ENCODE measurements at places on chromosomes 3 and 15.

DNA sequence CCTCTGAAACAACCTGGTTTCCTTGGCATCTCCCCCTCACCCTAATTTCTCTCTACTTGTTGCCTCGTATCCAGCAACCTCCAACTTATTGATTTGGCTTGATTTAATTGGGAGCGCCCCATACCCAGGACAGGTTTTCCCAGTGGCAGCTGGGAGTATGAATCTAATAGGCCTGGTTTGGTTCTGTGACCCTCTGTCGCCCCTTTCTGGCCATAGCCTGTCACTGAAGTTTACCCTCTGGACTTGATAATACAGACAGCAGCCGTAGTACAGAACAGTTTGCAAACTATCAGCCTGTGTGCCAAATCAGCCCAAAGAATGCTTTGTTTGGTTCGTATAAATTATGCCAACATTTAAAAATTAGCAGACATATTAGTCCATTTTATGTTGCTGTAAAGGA lies 525.1 kb upstream of the GOLIM4 start:
- DNase-seq: peak; percentile 46

DNA sequence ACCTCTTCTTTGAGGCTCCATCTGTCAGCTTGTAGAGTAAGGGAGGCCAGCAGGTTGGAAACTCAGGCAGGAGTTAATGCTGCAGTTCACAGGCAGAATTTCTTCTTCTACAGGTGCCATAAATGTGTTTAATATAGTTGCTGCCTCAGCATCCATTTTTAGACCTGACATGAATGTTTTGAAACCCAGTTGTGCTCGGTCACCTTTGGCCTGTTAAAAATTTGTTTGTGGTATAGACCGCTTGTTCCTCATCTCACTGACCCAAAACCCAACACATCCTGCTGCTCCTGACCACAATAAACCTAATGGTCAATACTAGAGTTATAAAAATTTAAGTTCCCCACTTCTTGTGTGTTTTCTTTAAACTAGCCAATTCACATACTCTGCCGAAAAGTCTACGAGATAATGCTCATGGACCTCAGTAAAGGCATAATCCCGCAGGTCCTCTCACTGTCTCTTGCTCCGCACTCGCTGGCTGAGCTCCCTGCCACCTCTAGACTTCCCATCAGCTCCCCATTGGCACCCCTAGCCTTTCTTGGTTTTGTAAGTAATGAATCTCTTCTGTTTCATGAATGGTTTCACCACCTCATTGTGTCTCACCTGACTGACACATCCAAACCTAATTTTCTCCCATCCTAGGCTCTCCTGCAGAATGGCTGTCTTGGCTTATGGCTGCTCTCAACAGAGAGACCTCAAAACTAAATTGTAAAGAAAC lies 138.5 kb upstream of the STRIT1 start:
- peak; percentile 81 for DNase-seq

- no peak for DNase-seq
Measured at GRCh38 chr15:65328506-65329287, 24.2 kb downstream of the RNU5B-1 start.

DNA sequence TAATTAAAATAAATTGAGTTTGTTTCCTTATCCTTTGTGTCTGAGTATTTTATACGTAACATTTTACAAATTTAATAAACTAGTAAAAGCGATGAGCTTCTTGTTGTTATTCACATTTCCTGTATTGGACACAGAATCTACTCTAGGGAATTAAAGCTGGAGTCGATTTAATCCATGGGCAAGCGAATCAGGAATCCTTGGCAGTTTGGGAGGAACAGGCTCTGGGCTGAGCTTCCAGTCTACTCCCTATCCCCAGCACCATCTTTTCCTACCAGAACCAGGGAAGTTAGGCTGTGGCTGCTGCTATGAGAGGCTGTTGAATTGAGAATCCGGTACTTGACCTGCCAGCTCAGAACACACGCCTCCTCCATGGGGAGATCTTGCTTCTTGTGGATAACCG lies 437.3 kb upstream of the TPM1 start:
- no peak for DNase-seq

GRCh38 chr3:138434875-138435772 lies 708 bp downstream of the ESYT3 start:
- DNase-seq: no peak

DNA sequence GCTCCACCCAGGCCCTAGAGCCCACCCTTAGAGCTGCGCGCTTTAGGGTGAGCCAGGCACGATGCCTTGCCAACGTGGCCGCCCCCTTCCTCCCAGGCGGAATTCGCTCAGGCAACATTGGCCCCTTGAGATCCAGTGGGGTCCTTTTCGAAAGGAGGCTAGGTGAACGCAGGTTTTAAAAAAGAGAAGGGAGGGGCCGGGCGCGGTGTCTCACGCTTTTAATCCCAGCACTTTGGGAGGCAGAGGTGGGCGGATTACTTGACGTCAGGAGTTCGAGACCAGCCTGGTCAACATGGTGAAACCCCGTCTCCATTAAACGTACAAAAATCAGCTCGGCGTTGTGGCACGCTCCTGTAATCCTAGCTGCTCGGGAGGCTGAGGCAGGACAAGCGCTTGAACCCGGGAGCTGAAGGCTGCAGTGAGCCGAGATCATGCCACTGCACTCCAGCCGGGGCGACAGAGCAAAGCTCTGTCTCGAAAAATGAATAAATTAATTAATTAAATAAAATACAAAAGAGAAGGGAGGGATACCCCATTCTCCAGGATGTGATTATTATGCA lies 984 bp upstream of the RPP25 start:
- DNase-seq: no peak

DNA sequence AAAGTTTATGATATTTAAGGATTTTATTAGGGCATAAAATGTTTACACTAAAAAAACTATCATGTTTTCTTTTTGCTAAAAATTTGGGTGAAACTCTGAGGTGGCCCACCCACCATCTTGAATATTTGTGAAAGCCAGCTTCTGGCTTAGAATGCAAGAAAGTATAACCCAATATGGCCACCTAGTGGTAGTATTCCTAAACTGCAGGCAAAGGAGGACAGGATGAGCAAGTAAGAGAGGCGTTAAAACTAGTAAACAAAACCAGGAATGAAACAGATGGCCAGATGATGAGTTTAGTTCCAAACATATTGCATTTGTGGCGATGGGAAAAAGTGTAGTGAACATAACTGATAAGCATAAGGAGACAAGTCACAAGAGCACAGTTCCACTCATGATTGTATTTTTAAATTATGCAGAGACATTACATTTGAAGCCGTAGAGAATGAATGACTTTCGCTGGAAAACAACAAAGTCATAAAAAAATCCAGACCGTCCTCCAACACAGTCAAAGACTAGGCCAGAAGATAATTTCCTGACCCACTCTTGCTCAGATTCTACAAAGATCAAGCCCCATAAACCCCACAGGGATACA lies 103.3 kb upstream of the PRTG start:
- DNase-seq: peak; percentile 81

DNA sequence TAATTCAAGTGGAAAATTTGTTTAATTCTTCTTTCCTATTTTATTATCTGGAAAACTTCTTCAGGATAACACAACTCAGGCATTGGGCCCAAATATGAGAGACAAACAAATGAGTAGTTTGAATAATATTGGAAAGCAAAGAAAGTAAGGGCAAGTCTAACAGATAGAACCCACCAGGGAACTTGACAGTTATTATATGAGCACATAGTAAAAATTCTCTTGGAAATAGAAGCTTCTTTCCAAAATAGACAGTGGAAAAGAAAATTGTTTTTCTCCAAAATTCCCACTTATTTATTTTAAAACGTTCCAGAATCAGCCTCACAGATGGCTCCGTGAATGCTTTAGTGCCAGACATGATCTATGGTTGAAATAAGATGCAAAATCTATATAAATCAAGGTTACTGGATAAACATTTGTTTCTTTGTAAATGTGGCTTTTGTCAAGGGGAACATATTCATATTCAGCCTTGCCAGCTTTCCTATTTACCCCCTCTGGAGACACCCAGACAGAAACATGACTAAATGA lies 23.9 kb downstream of the LDHAL6B start:
- no peak for DNase-seq

DNA sequence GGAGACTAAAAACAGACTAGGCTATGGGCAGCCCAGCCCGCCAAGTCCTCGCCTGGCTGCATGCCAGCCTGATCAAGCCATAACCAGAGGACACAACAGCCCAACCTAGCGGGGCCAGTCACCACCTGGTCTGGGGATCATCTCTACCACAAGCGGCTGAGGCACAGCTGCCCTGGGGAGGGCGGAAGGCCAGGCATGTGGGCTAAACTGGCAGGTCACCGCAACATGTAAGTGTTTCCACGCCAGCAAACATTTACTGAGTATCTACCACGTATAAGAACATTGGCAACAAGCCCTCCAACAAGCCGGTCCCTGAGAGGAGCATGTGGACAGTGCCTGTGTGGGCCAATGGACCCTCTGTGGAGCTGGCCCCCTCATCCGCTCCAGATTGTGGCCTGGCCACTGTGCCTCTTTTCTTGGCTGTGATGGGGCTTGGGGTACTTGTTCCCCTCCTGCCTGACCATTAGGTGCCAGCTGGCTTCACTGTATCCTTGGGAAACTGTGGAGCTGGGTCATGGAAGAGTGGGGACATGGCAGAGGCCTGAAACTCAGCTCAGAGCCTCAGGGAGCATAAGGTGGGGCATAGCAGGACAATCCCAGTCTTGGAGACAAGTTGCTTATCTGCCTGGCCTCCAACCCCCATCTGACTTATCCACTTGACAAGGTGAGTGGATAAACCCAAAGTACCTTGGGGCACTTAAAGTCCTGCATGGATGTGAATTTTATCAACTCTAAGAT lies 9.0 kb downstream of the UBXN7 start:
- peak; percentile 15 for DNase-seq

- no peak for DNase-seq
Measured at GRCh38 chr15:90859234-90860131, 8.9 kb upstream of the FURIN start.

DNA sequence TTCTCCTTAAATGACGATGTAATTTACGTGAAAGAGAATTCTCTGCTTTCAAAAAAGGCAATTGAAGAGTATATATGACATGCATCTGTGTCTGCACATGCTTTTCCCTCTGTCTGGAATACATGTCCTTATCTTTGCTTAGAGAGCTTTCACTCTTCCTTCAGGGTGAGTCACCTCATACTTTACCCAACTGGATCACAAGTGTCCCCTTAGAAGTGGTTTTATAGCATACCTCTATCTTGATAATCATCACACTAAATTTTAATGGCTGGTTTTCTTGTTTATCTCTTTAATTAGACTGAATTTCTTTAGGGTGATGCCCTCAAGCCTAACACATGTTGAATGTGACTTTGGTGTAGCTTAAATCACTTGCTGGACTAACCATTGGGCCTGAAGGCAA lies 178.9 kb downstream of the SV2B start:
- DNase-seq: no peak

DNA sequence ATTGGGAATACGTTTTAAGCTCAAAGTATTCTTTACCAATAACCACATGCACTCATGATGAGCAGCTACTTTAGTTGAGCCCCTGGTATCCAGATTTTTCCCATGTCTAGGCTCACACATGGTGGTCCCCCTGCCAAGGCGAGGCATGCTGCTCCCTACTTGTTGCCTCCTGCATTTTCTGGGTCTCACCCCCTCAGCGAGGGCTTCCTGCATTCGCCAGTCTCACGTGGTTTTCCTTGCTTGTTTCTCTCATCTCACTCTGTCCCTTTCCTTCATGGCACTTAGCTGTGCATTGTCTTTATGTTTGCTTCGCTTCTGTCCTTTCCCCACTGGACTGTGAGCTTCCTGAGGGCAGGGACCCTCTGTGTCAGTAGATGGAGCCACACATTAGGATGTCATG lies 99.2 kb downstream of the PDZRN3 start:
- no peak for DNase-seq

- no peak for DNase-seq
Measured at GRCh38 chr3:58874248-58874741, 175.5 kb downstream of the CFAP20DC start.
